ENCODE measurements at places on chromosomes 3 and 15.

DNA sequence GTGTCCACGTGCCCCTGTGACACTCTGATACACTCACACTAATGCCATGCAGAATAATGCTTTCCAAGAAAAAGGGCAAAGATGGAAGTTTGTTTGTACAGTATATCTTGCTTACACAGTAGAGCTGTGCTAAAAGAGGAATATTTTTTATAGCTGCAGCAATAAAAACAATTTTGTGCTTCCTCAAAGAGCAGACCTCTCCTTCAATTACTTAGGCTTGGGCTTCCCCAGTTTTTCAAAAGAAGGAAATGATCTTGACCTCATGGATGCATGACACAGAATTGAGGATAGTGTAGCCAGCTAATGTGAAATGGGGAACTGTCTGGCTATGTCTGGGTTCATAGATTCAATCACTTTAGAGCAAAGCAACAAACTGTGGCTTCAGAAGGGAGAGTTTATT lies 137.4 kb downstream of the STT3B start:
- no peak for DNase-seq

DNA sequence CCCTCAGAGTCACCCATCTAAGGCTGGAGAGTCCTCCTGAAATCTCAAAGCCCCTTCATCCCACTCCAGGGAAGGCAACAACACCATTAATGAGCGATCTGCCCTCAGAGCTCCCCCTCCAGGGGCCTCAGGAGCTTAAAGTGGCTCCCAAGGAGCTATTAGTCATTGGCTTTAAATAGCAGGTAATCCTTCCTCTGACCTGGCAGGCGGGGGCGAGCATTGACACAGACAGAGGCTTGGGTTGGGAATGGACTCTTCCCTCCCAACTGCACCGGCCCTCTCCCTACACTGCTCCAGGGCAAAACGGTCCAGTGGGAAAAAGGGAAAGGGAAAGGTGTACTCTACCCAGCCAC lies 1.4 kb downstream of the MFGE8 start:
- DNase-seq, result no peak

DNA sequence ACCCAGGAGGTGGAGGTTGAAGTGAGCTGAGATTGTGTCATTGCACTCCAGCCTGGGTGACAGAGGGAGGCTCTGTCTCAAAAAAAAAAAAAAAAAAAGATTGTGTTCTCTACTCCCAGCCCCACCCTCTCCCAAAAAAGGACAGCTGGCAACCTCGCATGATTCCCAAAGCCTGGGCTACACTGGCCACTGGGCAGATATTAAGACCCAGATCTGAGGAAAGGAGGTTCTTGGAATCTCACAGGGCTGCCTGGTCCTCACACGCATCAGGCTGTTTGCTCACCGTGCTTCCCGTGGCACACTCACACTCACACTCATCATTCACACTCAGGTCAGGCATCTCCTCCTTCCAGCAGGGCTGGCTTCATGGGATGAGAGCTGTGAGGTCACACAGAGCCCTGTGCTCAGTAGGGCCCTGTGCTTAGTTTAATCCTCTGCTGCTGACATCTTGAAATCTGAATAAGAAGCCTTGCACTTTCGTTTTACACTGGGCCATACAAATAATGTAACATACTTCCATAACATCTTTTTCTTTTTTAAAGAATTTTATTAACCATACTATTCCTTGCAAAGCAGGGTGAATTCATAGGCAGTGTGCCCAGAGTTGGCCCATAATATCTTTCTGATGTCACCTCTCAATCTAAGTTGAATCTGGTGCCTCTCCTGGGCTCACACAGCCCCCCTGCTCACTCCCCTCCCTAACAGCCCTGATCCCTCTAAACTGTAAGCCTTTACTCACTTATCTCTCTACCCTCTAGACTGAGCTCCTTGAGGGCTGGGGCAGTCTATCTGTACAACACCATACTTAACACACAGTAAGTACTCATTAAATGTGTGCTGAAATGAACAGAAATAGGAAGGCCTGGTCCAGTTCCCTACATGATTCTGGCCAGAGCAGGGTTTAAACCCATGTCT lies 50.2 kb upstream of the C15orf39 start:
- no peak for DNase-seq

GRCh38 chr3:53028641-53029040 lies 17.2 kb downstream of the SFMBT1 start:
- DNase-seq, result no peak

- DNase-seq, result no peak
Observed at GRCh38 chr15:43132830-43133429, 456 bp upstream of the TMEM62 start.

DNA sequence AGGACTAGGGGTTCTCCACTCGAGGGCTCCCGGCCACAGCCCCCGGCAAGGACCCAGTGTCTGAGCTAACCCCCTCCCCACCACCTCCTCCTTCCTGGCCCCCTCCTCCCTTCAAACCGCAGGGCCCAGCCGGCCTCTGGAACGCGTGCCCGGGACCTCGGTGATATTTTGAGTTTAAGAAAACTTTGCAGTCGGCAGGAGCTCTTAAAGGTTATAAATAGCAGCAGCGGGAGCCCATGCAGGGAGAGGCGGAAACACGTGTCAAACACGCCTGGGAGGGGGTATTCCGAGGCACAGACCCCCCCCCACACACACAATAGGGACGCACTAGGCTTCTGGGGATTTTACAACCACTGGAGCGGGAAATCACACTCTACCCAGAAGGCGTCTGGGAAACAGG lies 3.1 kb upstream of the PTH1R start:
- DNase-seq, result no peak

DNA sequence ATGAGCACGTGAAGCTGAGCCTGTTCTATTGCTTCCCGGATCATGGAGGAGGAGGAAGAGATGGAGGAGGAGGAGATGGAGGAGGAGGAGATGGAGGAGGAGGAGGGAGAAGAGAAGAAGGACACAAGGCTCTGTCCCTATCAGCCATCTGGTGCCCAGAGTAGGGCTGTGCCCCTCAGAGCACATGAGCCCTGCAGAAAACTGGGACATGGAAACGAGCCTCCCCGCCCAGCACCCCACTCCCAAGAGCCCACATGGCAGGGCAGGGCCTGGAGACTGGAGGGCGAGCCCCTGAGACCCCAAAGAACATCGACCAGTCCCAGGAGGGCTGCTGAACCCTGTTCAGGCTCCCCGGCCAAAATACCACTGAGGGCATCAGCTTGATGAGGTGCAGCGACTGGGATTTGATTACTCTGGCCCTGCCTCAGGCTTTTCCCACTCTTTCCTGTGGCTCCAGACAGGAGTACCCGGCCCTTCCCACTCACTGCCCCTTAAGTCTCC lies 285.6 kb downstream of the UACA start:
- DNase-seq, result no peak

- DNase-seq, result no peak
Observed at GRCh38 chr15:101410612-101411011, 78.9 kb downstream of the PCSK6 start.

- DNase-seq, result no peak
Observed at GRCh38 chr3:186004671-186005070, 66.9 kb upstream of the TRA2B start.

- DNase-seq, result no peak
Observed at GRCh38 chr3:172359231-172359630, 89.0 kb downstream of the GHSR start.

GRCh38 chr3:150376001-150376848 lies 31.9 kb upstream of the TSC22D2 start:
- DNase-seq, result no peak

GRCh38 chr15:92907896-92908712 lies 8.0 kb downstream of the CHD2 start:
- peak; percentile 40 for DNase-seq

DNA sequence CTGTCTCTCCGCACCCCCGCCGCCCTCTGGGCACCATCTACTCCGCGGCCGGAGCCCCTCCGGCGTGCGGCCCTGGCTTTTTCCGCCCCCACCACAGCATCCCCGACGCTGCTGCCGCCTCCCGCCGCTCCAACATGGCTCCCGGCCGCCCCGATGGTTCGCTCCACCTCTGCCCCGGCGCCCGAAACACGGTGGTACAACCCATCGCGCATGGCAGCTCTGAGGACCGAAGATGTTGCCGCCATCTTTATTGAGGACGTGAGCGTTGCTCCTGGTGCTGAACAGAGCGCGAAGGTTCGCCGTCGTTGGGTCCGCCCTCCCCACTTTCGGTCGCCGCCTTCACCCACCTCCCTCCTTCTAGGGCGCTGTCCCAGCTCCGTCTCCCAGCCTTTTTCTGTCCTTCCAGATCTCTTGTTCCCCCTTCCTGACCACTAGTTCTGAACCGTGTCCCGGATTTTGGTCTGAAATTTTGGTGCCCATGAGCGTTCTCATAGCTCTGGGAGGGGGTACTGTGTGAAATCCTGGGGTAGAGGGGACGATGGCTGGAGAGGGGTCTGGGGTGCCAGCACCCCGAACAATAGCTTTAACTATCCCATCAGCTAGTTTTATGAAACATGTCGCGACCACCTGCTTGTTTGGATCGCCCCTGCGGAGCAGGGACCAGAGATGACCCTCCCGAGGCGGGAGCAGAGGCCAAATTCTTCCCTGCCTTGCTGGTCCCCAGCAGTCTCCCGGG lies at the start of gene CELSR3:
Gene CELSR3, minus strand, starts transcription at position 134 of the 736 bp plus-strand sequence. CDS start 252 bp downstream, outside the sequence.
- DNase-seq, result peak; percentile 19

- DNase-seq, result no peak
Observed at GRCh38 chr3:85662462-85662861, 703.7 kb downstream of the CADM2 start.

- DNase-seq, result no peak
Observed at GRCh38 chr3:186220911-186221645, 112.2 kb upstream of the ETV5 start.

GRCh38 chr15:77862651-77863104 lies 214.8 kb downstream of the TBC1D2B start:
- DNase-seq, result no peak

DNA sequence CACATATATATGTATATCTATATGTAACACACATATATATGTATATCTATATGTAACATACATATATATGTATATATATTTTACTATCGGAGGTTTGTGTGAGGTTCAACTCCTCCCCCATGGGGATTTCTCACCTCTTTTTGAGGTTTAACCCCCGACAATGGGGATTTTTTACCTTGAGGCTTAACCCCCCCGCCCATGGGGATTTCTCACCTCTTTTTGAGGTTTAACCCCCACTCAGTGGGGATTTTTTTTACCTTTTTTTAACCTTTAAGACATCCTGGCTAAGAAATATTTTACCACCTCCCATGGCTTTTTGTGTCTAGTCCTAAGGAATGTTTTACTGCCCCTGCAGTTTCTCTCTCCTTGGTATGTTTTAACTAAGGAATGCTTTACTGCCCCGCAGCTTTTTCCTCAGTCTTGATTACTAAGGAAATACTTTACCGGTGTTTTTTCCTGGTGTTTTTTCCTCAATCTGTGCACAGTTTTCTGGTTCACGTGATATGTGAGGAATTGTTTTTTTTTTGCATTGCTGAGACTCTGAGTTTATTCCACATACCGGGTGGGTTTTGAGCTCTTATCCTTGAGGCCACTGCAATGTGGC lies 185.2 kb downstream of the KLF13 start:
- DNase-seq, result no peak

DNA sequence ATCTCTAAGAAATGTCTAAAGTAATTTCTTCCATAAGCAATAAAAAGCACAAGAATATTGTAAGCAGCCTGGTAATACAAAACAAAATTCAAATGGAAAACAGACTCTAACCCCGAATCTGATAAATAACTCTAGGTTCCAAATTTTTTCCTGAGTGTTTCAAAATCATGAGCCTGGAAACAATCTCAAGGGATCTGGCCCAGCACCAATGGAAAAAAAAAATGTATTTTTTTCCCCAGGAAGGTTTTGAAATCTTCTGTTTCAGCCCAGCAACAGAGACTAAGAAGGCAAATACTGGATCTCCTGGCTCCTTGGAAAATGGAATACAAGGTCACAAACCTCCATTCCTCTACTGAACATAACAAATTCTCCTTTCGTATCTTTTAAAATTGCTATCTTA lies 13.0 kb downstream of the TBC1D2B start:
- DNase-seq, result no peak

GRCh38 chr3:16069149-16069922 lies 105.1 kb upstream of the GALNT15 start:
- no peak for DNase-seq

DNA sequence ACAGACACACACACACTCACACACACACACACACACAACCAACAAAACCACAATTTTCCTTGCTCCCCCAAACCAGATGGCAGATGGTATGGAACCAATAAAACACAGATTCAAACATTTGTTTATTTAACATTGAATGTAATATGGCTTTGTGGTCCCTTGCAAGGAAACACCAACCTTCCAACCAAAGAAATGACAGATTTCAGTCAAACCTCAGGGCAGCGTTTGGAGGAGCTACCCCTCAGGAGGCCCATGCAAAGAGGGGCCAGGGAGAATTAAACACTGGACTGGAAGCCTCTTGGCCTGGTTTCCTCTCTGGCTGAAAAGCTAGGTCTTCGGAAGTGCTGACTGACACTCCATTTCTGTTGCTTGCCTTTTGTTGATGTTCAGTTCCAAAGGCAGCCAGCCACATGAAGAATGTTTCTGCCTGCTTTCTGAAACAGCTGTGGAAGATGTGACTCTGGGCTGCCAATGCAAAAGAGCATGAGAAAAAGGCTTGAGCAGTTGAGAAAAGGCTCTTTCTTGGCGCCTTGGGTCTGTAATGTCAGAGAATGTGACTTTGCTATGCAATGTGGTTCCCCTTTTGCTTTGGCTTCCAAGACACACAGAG lies 296.1 kb downstream of the RPLP1 start:
- no peak for DNase-seq

GRCh38 chr3:137772214-137772955 lies 8.3 kb downstream of the SOX14 start:
- DNase-seq, result no peak

DNA sequence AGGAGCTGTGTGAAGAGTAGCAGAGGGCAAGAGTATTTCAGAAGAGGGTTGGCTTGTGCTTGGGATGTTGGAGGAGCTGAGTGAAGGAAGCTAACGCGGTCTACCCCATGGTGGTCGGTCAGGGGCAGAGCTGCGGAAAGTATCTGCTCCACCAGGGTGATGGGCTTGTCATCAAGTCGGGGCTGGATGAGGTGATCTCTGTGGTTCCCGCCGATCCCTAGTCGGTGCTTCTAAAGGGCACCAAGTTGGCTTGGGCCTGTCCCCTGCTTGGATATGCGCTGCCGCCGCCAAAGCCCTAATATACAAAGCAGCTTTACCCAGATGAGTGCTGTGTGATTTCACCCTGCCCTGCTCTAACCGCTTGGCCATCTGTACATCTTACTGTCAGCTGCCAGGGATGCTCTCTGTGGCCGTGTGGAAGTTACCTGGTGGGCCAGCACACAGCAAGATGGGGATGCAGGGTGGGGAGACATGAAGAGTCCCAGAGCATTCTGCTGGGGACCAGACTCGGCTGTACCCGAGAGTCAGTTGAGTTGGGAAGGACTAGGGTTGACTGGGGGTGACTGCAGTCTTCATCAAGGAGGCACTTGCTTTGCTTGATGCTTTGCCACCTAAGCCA lies 226.1 kb upstream of the BHLHE40 start:
- no peak for DNase-seq

DNA sequence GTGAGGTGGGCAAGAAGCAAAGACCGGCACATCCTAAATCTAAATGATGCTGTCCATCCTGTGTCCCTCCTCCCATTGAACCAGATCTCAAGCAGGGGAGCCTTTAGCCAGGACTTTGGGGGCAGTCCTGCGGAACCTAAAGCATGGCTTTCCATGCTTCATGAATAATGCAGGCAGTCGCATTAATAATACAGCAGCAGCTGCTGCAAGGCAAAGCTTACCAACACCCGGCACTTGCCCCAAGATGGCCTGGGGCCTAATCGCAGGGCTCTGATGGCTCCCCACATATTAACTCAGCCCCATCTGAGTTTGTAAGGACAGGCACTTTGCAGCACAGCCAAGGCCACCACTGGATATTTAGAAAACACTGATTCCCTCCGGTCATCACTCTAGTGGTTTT lies 114.4 kb downstream of the NTRK3 start:
- no peak for DNase-seq

GRCh38 chr15:46413799-46414198 lies 779.0 kb downstream of the SQOR start:
- no peak for DNase-seq
